Natural killer cell treated with Interleukin-12 subunit alpha and Interleukin-12 subunit beta and Interleukin-15 and Interleukin-18, amount 100 ng/mL, for 72 hours (primary cell): ENCODE measurements at places on chromosomes 11 and 22. TPM values are rescaled to one million over a fixed set of nuclear protein-coding genes. Genes with fewer than 3 reads are reported as not detected.

GRCh38 chr11:16604794-16605388 lies 133.6 kb upstream of the C11orf58 start:
- peaks cover 27% of the 10 kb centered on the region for H3K27me3 ChIP-seq
- peaks cover 8% of the 10 kb centered on the region for H3K36me3 ChIP-seq
- no peak for DNase-seq

DNA sequence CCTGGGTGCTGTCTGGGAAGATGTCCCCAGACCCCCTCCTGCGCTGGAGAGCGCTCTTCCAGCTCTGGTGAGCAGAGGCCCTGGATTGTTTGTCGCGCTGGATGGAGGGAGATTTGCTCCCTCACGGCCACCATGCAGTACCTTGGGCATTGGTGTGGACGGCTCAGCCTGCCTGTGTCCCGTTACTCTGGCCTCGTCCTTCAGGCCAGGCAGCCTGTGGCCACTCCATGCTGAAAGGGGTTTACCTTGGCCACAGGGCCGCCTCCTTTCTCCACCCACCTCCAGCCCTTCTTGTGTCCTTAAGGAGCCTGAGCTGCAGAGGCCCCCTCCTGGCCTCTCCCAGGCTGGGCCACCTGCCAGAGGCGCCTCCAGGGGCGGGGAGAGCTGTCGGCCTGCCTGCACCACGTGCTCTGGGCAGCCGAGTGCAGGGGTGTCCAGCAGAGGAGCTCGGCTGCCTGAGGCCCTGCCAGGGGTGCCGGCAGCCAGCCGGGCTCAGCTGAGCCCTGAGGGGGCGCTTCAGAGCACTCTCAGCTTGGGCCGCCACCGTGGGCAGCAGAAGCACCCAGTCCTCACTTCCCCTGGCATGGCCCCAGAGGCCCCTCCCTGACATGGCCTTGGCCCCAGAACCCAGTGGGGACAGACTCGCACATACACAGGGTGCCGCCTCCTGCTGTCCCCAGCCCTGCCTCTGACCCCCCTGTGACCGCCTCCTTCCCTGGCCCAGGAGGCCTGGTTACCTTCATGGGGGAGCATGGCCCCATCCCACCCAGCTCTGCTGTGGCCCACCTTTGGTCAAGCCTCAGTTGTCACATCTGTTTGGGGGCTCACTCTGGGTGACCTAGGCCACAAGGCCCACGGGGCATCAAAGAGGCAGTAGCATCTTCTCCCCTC lies 3.4 kb downstream of the CCND1 start:
- peak; percentile 53 for DNase-seq
- peaks cover 5% of the 10 kb centered on the region for H3K4me1 ChIP-seq
- H3K27ac ChIP-seq, result no peak overlapping the region
- peak overlapping the region; percentile 59 for H3K4me3 ChIP-seq
- H3K27me3 ChIP-seq, result peaks cover 14% of the 10 kb centered on the region

GRCh38 chr11:130675371-130675821 lies 227.0 kb downstream of the ADAMTS15 start:
- H3K36me3 ChIP-seq, result peaks cover 12% of the 10 kb centered on the region
- H3K4me1 ChIP-seq, result no peaks in the 10 kb centered on the region
- no peak overlapping the region for H3K4me3 ChIP-seq
- no peak overlapping the region for H3K27ac ChIP-seq
- no peak for DNase-seq

- no peak overlapping the region for H3K27ac ChIP-seq
- no peak overlapping the region for H3K4me3 ChIP-seq
Measured at GRCh38 chr11:34445956-34446355, 7.2 kb downstream of the CAT start.

- no peaks in the 10 kb centered on the region for H3K4me1 ChIP-seq
- H3K36me3 ChIP-seq, result no peaks in the 10 kb centered on the region
- DNase-seq, result no peak
- H3K4me3 ChIP-seq, result no peak overlapping the region
- H3K27ac ChIP-seq, result no peak overlapping the region
Measured at GRCh38 chr11:39037611-39038010, 2421.8 kb downstream of the LRRC4C start.

DNA sequence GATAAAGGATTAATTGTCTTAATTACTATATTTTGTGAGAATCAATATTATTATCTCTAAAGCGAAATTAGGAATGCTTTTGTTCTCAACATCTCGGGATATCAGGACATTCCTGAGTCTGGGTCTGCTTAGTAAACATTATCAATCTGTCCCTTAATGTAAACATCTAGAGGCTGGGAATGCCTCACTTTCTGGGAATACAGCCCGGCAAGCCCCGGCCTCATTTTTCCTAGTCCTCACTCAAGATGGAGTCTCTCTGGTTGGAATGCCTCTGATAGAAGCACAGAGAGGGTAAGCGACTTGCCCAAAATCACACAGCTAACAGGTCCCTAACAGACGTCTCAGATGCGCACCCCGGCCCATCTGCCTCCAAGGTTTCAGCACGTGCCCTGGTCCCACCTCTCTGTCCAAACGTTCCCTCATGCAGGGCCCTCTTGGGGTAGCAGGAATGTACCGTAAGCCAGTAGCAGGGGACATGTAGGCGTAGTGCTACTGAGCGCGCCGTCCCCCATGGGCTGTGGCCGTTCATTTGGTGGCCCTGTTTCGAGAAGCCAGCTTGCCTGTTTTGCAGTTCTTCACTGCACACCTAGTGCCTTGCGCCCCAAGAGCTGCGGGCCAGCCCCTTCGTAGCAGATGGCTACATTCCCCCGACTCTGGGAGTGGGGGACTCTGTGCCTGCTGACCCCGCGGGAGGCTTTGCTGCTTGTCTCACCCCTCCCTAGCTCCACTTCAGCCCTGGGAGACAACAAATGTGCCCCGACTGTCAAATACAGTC lies 62.2 kb upstream of the FADD start:
- no peak overlapping the region for H3K27ac ChIP-seq
- H3K27me3 ChIP-seq, result peaks cover 36% of the 10 kb centered on the region

DNA sequence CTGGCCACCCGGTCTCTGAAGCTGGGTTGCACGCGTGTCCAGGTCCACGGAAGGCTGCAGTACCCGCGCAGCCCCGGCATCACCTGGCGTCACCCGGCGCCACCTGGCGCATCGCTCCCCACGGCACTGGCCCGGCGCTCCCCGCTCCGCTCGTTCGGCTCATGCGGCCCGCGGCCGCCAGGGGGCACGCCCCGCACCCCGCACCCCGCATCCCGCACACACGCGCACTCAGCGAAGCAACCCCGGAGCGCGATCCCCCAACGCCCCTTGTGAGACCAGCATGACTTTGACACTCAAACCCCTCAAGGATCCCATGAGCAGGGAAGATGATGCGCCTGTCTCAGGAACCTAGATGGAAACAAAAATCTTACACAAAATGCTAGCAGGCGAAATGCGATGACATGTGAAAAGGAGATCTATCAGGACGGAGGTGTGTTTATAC lies 11.9 kb downstream of the B3GNT6 start:
- peak overlapping the region; percentile 43 for H3K4me3 ChIP-seq
- H3K36me3 ChIP-seq, result no peaks in the 10 kb centered on the region
- peaks cover 23% of the 10 kb centered on the region for H3K27me3 ChIP-seq
- H3K27ac ChIP-seq, result no peak overlapping the region

DNA sequence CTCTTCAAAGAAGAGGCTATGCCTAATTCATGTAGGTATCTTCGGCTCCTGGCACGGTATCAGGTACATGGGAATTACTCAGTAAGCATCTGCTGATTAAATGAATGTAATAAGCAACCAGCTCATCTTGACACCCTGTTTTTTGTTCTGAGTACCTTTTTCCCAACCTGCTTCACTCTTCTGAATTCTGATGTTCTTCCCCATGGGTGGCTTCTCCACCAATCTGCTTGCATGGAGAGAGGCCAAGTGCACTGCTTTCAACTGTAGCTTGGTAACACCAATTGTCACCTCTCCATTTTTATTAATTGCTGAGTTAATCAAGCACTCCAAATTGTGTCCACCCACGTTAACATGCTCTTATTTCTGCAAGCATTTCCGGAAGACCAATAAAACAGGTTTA lies 40.5 kb downstream of the LARGE1 start:
- H3K4me1 ChIP-seq, result peaks cover 3% of the 10 kb centered on the region
- no peaks in the 10 kb centered on the region for H3K27me3 ChIP-seq
- H3K27ac ChIP-seq, result no peak overlapping the region

DNA sequence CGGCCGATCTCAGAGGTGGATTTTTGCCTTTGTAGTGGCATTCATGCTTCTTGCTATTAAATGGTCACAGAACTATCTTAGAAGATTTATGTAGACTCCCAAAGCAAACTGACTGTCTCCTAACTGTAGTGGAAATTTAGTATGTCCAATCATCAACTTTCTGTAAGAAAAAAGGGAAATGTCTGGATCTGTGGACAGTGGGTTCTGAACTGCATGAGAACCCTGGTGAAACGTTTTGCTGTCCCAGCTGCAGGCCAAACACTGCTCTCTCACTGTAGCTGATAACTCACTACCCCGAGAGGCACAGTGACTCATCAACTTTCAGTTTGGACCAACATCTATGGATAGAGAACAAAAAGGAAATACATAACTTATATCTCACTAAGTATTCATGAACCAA lies 387.1 kb downstream of the SOX6 start:
- H3K27me3 ChIP-seq, result no peaks in the 10 kb centered on the region
- no peaks in the 10 kb centered on the region for H3K36me3 ChIP-seq
- H3K4me1 ChIP-seq, result no peaks in the 10 kb centered on the region
- DNase-seq, result no peak

- H3K36me3 ChIP-seq, result no peaks in the 10 kb centered on the region
- DNase-seq, result no peak
- H3K27me3 ChIP-seq, result no peaks in the 10 kb centered on the region
- no peak overlapping the region for H3K27ac ChIP-seq
- no peaks in the 10 kb centered on the region for H3K4me1 ChIP-seq
Measured at GRCh38 chr11:70885281-70886231, 366.8 kb downstream of the SHANK2 start.

DNA sequence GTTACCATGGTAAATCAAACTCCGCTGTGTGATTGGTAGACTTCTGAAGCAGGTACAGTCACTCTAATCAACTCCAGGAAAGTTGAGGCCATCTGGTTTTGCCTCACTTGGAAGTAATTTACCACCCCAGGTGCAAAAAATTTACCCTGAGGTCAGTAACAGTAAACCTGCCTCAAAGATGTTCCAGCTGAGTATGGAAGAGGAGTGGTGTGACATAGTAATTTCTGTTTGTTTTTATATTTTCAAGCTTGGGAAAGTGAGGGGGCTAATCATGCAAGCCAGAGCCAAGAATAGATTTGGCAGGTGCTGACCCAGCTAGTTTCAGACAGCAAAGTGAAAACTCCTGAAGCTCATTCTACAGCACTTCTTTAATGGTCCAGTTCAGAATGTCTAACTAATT lies 691.6 kb downstream of the NTM start:
- H3K4me3 ChIP-seq, result no peak overlapping the region
- no peak for DNase-seq
- no peaks in the 10 kb centered on the region for H3K36me3 ChIP-seq

- H3K27ac ChIP-seq, result peak overlapping the region; percentile 68
- peak overlapping the region; percentile 90 for H3K4me3 ChIP-seq
- DNase-seq, result no peak
- peaks cover 8% of the 10 kb centered on the region for H3K27me3 ChIP-seq
- peaks cover 38% of the 10 kb centered on the region for H3K4me1 ChIP-seq
Measured at GRCh38 chr11:59556917-59557348, 45.6 kb downstream of the OR4D9 start.

- no peaks in the 10 kb centered on the region for H3K27me3 ChIP-seq
- no peak for DNase-seq
- no peak overlapping the region for H3K27ac ChIP-seq
- peak overlapping the region; percentile 67 for H3K4me3 ChIP-seq
Measured at GRCh38 chr22:43185860-43186261, 1.1 kb downstream of the TTLL12 start.

DNA sequence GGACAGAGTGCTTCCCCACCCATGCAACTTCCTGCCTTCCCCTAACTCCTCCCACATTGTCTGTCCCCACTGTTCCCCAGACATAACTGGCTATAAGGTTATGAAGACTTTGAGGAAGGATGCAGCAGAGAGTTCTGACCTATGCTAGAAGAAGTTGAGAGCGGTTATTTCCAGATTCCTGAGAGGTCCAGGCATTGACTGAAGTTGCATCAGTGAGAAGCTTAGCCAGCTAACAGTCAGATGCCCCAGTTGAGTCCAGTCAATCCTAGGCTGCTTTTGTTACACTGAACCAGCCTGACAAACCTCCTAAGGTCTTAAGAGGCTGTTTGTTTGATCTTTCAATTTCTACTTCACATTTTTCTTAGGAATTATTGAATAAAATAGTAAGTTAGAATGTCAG lies 937.9 kb upstream of the CCDC90B start:
- DNase-seq, result no peak
- H3K4me3 ChIP-seq, result no peak overlapping the region
- no peaks in the 10 kb centered on the region for H3K4me1 ChIP-seq
- H3K36me3 ChIP-seq, result no peaks in the 10 kb centered on the region
- no peaks in the 10 kb centered on the region for H3K27me3 ChIP-seq

GRCh38 chr22:47163481-47163855 lies 401.0 kb downstream of the TBC1D22A start:
- no peak overlapping the region for H3K4me3 ChIP-seq
- DNase-seq, result peak; percentile 5
- no peaks in the 10 kb centered on the region for H3K36me3 ChIP-seq
- H3K27me3 ChIP-seq, result no peaks in the 10 kb centered on the region
- no peak overlapping the region for H3K27ac ChIP-seq

GRCh38 chr11:129279326-129280026 lies 87.4 kb upstream of the ARHGAP32 start:
- H3K27ac ChIP-seq, result no peak overlapping the region
- H3K4me1 ChIP-seq, result peaks cover 6% of the 10 kb centered on the region
- peak; percentile 85 for DNase-seq
- H3K27me3 ChIP-seq, result peaks cover 25% of the 10 kb centered on the region

- H3K27ac ChIP-seq, result no peak overlapping the region
- no peaks in the 10 kb centered on the region for H3K36me3 ChIP-seq
- no peak overlapping the region for H3K4me3 ChIP-seq
- no peak for DNase-seq
- H3K4me1 ChIP-seq, result no peaks in the 10 kb centered on the region
Measured at GRCh38 chr11:79189601-79190000, 251.2 kb downstream of the TENM4 start.

GRCh38 chr11:123228496-123229163 lies 33.6 kb upstream of the CLMP start:
- peaks cover 12% of the 10 kb centered on the region for H3K4me1 ChIP-seq
- H3K4me3 ChIP-seq, result no peak overlapping the region
- DNase-seq, result no peak

GRCh38 chr11:44268614-44269080 lies 41.3 kb downstream of the ALX4 start:
- no peak overlapping the region for H3K4me3 ChIP-seq
- no peaks in the 10 kb centered on the region for H3K36me3 ChIP-seq
- DNase-seq, result peak; percentile 22

DNA sequence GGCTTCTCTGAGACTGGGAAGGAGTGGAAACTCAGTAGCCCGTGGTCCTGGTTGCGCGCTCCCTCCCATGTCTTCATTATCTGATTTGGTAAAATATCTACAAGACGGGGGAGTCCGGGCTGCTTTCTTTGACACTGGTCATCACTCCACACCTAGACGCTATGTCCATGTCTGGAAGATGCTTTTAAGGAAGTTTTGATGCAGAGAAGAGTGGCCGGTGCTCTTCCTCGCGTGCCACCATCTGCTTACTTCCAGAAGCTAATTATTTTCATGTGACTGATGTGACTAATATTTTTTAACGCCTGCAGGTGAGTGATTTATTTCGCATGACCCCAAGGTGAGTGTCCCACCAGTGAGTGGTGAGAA lies 339 bp upstream of the TRIM21 start:
- DNase-seq, result no peak
- peak overlapping the region; percentile 92 for H3K4me3 ChIP-seq
- peaks cover 36% of the 10 kb centered on the region for H3K4me1 ChIP-seq

TRIM29 gene
- total RNA-seq, result not detected

HORMAD2 gene
- not detected for total RNA-seq

C11orf16 gene
- total RNA-seq, result not detected

MIOX gene
- total RNA-seq, result 0.45 TPM

SLC17A6 gene
- not detected for total RNA-seq

SLN gene
- not detected for total RNA-seq

RELA gene
- total RNA-seq, result 96.4 TPM

TSPAN18 gene
- total RNA-seq, result 0.64 TPM

DTX4 gene
- total RNA-seq, result 0.33 TPM

RAG2 gene
- total RNA-seq, result not detected
